ENCODE measurements at places on chromosomes 3 and 15. TPM values are rescaled to one million over a fixed set of nuclear protein-coding genes. Genes with fewer than 3 reads are reported as not detected.

Gene CBLB
- total RNA-seq = 6.0 TPM

GRCh38 chr3:38599886-38600285 is 49.6 kb downstream of the SCN5A start:
- DNase-seq = no peak

DNA sequence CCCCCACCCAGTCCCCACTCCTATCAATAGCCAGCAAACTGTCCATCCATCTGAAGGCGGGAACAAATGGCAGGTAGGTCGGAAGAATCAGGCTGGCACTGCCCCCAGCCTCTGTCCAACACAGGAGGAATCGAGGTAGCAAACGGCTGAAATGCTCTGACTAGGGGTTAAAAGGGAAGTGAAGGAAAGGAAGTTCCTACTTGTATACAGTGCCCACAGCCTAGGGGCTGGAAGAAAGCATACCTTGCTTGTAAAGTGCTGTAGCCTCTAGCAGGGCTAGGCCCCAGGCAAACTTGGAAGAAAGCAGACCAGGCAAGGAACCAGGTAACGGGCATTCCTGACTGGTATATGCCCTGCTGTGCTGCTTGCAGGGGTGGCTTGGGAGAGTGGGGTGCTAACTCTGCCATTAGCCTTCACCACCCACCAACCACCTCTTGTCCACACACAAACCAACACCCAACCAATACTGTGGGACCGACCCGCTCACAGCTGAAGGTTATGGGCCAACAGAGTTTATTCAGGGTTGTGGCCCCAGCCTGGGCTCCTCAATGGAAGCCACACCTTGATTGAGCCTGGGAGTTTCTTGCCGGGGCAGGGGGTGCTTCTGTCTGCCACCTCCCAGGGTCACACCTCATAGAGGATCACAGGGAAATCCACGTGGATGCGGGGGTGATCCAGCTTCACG is 2.4 kb downstream of the TUSC2 start:
- DNase-seq = no peak

GRCh38 chr3:13018043-13018451 is 55.2 kb downstream of the IQSEC1 start:
- peak; percentile 87 for DNase-seq

GRCh38 chr3:96843505-96844203 is 29.3 kb downstream of the EPHA6 start:
- DNase-seq = no peak

DNA sequence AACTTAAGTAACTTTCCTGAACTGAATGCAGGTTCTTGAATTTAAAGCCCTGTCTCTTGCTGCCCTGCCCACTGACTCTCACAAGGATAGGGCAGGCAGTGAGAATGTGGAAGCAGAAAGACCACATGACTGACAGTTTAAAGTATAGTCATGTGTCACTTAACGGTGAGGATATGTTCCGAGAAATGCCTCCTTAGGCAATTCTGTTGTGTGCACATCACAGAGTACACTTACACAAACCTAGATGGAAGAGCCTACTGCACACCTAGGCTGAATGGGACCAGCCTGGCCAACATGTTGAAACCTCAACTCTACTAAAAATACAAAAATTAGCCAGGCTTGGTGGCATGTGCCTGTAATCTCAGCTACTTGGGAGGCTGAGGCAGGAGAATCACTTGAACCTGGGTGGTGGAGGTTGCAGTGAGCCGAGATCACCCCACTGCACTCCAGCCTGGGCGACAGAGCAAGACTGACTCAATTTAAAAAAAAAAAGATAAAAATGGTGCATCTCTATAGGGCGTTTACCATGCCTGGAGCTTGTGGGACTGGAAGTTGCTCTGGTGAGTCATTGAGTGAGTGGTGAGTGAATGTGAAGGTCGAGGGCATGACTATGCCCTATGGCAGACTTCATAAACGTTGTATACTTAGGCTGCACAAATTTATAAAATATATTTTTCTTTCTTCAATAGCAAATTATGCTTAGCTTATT is 18.9 kb upstream of the COPG1 start:
- DNase-seq = peak; percentile 94

DNA sequence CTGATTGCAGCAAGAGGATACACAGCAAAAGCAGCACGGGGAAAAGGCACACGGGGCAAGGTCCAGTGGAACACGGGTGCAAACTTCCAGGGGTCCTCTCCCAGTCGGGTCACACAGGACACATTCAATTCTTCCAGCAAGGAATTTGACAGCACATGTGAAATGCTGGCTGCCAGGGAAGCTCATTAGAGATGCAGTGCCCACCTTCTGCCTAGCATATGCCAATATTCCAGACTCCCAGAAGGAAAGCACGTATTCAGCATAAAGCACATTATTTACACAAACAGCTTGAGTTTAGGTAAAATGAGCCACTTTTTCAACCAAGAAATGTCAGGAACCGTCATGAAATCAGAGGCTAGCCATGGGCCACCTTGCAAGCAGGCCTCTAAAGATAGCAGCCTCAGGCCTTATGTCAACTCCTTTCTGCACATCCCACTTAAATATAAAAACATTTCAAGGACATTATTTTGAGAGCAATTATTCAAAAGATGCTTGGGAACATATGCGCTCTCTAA is 19.3 kb downstream of the MYO5C start:
- DNase-seq = no peak

Gene CAMKV
- not detected for total RNA-seq
